ENCODE measurements at places on chromosomes 16 and 17.

- DNase-seq, result no peak
Measured at GRCh38 chr17:10048629-10049350, 143.7 kb upstream of the RCVRN start.

DNA sequence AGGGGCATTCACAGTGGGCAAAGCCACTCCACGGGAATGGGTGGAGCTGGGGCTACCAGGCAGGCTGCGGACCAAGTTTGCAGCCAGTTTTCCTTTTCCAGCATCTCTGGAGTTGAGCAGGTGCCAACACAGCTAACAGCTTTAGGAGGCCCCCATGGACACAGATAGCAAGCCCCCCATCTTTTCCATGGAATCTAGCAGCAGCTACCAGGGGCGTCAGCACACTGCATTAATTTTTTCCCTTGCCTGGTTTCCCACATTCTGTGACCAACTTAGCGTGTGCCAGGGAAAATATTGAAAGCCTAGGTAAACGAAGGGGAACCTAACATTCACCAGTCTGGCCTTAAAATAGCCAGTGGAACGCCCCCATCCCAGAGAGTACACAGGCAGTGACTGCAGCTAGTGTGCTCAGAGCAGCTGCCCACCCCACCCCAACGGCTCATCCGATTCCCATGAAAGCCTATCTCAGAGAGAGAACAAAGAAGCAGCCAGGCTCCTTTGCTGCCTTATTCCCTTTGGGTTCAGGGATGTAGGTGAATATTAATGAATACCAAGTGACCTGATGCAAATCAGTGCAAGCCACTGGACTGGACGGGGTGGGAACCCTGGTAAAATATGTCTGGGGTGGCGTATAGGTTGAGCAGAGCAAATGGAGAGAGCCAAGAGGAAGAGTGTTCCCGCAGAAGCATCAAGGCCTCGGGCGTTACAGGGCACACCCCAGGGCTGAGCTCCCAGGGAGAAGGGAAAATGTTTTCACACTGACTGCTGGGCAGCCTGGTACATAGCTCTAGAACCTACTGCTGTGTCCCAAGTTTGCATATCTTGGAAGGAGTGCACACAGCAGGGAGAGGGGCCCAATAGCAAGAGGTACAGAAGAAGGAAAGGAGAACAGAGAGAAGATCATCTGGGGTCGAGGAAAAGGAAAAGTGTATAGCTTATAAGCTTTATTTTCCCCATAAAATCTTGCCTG lies 73.9 kb upstream of the SOX9 start:
- DNase-seq, result no peak

DNA sequence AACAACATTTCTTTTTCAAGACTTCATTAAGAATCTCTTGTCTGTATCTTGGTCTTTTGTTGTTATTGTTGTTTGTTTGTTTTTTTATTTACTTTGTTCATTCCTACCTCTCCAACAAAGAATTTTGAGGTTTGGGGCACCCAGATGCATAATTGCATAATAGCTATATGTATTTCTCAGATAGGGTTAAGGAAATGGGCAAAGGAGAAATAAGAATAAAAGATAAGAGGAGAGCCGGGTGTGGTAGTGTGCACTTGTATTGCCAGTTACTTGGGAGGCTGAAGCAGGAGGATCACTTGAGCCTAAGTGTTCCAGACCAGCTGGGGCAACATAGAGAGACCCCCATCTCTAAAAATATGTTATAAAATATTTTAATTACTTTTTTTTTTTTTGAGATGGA lies 30.5 kb downstream of the CDH1 start:
- no peak for DNase-seq

- DNase-seq, result no peak
Measured at GRCh38 chr17:68368387-68368786, 77.1 kb downstream of the ARSG start.

DNA sequence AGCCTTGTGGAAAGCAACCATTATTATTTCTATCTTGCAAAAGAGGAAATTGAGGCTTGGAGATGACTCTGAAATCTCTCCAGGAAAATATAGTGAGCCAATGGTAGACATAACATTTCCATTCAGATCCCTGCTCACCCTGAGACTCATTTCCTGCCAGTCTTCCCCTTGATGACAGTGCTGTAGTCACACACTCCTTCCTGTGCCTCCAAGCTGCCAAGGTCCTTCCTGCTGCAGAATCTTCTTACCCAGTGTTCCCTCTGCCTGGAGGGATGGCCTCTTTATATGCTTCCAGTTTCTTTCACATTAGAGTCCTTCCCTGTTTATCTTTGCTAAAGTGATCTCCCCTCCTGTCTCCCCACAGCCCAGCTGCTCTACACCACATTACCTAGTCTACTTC lies 648.1 kb downstream of the TOX3 start:
- no peak for DNase-seq

- no peak for DNase-seq
Measured at GRCh38 chr16:49821614-49822282, 34.2 kb downstream of the ZNF423 start.

GRCh38 chr17:3740611-3741073 lies 16.9 kb downstream of the HASPIN start:
- peak; percentile 62 for DNase-seq

GRCh38 chr17:47973541-47973940 lies 2.6 kb downstream of the CDK5RAP3 start:
- no peak for DNase-seq

DNA sequence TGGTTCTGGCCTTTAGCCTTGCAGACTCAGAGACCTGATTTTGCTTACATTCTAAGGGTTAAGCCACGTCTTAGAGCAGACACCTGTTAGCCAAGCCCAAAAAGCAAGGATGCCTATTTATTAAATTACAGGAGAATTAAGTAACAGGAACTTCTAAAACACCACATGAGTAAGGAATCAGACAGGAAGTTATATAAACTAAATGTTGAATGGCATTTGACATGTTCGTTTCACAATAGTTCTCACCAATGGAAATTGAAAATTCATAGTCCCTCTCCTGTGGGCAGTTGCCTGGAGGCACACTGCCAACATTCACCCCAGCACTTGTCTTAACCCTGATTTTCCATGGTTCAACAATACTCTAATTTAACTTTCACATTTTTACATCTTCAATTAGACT lies 9.0 kb downstream of the KRTAP9-7 start:
- no peak for DNase-seq

DNA sequence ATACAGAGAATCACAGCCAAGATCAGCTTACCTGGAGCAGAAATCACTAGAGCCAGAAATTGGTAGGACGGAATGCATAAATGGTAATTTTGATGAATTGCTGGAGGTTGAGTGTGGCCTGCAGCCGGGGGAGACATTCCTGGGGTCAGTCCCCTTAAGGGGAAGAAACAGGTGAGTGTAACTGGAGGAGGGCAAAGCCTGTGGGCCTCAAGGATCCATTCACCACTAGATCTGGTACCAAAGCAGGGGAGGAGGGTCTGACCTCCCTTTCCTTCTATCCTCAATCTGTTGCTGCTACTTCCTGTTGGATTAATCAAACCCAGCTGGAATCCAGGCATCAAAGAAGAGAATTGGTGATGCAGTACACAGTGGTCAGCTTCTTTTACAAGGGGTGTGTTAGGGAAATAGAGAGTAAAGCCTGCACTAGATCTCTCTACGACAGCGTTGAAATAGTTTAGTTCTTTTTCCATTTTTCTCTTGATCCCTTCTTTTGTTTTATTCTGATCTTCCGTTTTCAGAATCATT lies 8.6 kb upstream of the ABCA9 start:
- DNase-seq, result no peak

GRCh38 chr16:88792078-88792550 lies 7.1 kb upstream of the PIEZO1 start:
- no peak for DNase-seq

GRCh38 chr17:57506774-57507127 lies 238.3 kb downstream of the CCDC182 start:
- no peak for DNase-seq

GRCh38 chr17:41939044-41939692 lies 8.8 kb downstream of the ODAD4 start:
- DNase-seq, result no peak

GRCh38 chr17:1563786-1564613 lies 1.4 kb upstream of the PITPNA start:
- DNase-seq, result no peak

DNA sequence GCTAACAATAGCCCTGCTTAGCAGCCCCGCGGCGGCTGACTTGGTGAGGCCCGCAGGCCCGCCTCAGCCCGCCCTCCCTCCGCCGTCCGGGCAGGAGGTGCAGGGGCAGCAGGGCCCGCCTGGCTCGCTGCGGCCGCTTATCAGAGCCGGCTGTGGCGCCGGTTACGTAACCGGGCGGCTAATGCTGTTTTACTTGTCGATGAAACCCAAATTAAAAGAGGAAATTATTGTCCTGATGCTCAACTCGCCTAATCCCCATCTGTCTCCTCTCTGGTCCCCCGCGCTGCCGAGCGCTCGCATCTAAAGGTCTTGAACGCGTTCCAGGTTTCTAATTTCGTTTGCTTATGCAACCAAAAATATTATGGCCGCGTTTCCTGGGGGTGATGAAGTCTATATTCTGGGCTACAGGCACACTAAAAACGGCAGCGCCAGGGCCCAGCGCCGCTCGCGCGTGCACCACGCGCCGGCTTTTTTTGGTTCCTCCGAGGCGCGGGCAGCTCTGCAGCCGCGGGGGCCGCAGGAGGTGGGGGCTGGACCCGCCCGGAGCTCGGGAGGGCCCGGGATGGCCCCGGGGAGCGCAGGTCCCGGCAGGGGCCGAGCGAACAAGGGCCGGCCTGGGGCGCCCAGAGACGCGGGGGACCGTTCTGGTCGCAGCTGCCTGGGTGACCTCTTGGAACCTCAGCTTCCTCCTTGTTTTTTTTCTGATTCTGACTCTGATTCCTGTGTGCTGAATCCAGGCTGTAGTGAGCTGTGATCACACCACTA lies 65.2 kb upstream of the TOB1 start:
- DNase-seq, result peak; percentile 54

- DNase-seq, result no peak
Measured at GRCh38 chr17:29909236-29910003, 20.6 kb downstream of the SSH2 start.

- DNase-seq, result no peak
Measured at GRCh38 chr16:49478107-49478506, 104.5 kb downstream of the C16orf78 start.

- no peak for DNase-seq
Measured at GRCh38 chr16:66984892-66985311, 3.5 kb upstream of the CES4A start.

DNA sequence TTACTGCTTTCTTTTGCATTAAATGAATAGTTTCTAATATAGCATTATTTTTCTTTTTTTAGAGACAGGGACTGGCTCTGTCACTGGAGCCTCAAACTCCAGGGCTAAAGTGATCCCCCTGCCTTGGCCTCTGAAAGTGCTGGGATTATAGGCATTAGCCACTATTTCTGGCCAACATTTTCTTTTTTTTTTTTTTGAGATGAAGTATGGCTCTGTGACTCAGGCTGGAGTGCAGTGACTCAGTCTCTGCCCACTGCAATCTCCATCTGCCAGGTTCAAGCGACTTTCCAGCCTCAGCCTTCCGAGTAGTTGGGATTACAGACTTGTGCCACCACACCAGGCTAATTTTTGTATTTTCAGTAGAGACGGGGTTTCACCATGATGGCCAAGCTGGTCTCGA lies 2.0 kb upstream of the DUXB start:
- DNase-seq, result no peak

- DNase-seq, result no peak
Measured at GRCh38 chr16:11242658-11243057, 13.3 kb downstream of the SOCS1 start.

DNA sequence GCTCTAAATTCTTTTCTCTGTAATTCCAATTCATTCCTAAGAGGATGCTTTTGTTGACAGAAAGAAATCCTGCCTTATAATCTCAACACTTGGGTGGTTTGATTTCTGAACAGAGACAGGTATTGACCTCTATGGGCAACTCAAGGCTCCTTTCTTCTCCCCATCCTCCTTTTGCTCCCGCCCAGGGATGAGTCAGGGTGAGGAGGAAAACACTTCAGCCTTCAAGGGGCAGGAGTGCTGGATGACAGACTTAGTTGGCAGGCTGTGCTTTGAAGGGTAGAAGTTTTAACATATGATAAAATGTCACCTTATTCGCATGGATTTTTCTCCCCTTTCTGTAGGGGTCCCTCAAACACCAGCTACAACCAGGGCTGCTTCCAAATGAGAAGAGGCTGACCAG lies 16.7 kb upstream of the TOM1L1 start:
- DNase-seq, result no peak

GRCh38 chr16:47247690-47248089 lies 103.9 kb upstream of the NETO2 start:
- DNase-seq, result no peak

- no peak for DNase-seq
Measured at GRCh38 chr16:32116080-32116479, 137.0 kb upstream of the TP53TG3D start.

DNA sequence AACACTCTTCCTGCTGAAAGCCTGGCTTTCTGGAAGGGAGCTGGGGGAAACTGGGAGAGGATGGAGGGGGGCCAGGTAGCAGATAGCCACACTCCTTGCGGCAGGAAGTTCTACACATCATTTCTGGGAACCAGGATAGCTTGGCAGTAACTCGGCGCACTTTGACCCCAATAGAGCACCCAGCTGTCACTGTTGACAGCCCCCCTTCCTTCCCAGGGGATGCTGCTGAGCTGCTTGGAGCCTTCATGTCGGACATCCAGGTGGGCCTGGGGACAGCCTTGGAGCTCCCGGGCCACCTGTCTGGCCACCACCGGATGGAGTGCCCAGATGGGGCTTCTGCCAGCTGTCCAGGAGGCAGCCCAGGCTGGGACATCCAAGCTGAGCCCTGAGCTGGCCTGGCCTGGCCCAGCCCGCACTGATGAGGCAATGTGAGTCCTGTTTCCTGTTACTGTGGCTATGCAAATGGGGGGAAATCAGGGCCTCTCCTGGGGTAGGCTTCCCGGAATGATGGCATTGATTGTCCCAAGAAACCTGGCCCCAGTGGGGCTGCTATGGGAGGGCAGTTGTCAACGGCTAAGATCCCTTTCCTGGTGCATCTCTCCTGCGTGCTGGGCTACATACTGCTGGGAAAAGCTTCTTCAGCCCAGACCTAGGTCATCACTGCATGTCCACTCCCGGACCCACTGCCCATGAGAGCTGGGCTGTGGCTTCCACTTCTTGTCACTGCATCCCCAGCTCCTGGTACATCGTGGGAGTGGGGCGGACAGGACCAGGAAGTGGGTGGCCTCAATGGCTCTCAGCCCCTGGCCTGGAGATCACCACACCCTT lies 50.0 kb downstream of the SOCS1 start:
- DNase-seq, result peak; percentile 23

- peak; percentile 93 for DNase-seq
Measured at GRCh38 chr17:7561589-7562207, at the start of gene SENP3. TSS of gene SENP3 (plus strand) at chr17:7561919. CDS start at chr17:7563077, 1,158 bp downstream.

DNA sequence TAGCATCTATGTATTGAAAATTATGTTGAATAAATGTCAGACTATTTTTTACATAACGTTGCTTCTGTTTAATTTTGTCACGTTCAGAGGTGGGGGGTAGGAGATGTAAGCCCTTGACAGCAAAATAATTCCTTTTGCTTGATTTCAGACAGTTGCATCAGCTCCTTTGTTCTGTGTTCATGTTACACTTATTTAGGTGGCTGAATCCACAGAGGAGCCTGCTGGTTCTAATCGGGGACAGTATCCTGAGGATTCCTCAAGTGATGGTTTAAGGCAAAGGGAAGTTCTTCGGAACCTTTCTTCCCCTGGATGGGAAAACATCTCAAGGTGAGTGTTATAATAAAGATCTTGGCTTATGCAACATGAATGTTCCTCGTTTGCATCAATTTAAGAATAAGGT lies 4.5 kb downstream of the HERPUD1 start:
- DNase-seq, result no peak

Data from CD4-positive, alpha-beta T cell treated with Interleukin-1 beta for 1 hour (primary cell).